ENCODE measurements at places on chromosomes 11 and 22.

GRCh38 chr11:40877981-40878380 is 581.5 kb downstream of the LRRC4C start:
- no peak for DNase-seq

DNA sequence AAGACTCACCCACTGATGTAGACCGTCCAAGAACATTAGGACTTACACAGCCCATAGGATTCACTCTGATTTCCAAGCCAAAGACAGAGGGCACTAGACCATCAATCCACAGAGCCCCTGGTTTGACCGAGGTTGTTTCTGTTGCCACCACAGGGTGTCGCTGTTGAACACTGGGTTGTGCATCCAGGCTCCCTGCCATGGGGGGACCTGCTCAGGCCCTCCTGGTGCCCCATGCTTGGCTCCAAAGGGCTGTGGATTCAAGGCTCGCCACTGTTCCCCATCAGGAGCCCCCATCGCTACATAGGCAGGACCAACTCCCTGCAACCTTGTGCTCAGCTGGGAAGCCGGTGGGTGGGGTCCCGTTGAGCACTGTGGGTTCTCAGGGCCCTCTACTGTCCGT is 128.0 kb upstream of the ANO1 start:
- DNase-seq, result no peak

- no peak for DNase-seq
Measured at GRCh38 chr22:22929381-22930221, 42.0 kb downstream of the IGLL5 start.

GRCh38 chr11:355581-356458 is 13.5 kb upstream of the B4GALNT4 start:
- DNase-seq, result peak; percentile 60

DNA sequence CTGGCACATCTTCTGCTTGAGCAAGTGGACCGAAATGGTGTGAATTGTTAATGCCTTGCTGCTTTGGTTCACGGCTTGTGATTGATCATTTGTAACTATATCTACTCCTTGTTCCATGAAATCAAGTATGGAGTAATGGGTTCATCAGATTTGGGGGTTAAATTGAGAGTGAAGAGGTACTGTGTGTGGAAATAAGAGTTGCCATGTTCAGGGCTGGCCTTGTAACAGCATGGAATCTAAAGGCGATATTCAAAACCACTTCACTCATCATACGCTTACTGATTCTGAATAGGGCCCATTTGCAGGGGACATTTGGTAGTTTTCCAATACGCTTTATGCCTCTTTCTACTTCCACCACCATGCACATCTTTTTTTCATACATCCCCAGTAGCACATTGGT is 122.2 kb downstream of the DCDC1 start:
- no peak for DNase-seq
